ENCODE measurements at places on chromosomes 7 and 10.

GRCh38 chr7:77991656-77992055, 193.1 kb downstream of the PHTF2 start:
- no peak for DNase-seq

- DNase-seq, result no peak
These were observed 58.4 kb upstream of the TM9SF3 start for GRCh38 chr10:96645191-96645721.

GRCh38 chr10:101304316-101304715, 49.6 kb upstream of the BTRC start:
- DNase-seq, result no peak

DNA sequence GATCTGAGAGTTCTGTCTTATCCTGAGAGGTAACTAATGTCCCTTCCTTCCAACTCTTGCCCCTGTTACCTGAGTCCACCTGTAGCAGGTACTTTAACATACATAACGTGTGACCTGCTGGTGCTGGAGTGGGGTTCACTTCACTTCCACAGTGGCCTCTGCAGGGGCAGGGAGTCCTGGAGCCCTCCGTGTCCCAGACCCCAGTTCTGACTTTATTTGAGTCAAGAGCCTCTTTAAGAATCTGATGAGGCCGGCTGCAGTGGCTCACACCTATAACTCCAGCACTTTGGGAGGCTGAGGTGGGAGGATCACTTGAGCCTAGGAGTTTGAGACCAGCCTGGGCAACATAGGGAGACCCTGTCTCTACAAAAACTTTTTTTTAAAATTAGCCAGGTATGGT, 117.0 kb upstream of the RET start:
- DNase-seq, result no peak

GRCh38 chr10:62166331-62167131, 102.1 kb downstream of the RTKN2 start:
- DNase-seq, result no peak

- no peak for DNase-seq
These were observed 21.9 kb upstream of the VSIR start for GRCh38 chr10:71795248-71795647.
